GM12891 (cell line): ENCODE measurements at places on chromosomes 7 and 10.

GRCh38 chr10:43079856-43080255, 3.0 kb downstream of the RET start:
- no peak for DNase-seq

- DNase-seq = no peak
Observed at GRCh38 chr7:95595746-95596197, 544 bp downstream of the PDK4 start.

DNA sequence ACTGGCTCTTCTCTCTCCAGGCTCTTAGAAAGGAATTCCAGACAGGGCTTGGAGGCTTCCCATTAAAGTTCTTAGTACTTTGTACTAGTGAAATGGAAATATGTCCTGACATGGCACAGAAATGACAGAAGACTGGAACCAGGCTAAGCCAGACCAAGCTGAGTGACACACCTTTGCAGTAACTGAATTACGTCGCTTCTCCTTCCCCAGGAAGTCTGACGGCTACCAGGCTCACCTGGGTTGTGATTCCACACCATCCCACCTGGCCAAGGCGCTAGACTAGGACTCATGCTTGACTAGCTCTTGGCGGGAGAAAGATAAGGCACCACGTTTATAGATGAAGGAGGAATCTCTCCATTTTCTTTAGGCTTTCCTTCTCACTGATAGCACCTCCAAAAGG, 50.7 kb upstream of the KCNIP2 start:
- no peak for DNase-seq

DNA sequence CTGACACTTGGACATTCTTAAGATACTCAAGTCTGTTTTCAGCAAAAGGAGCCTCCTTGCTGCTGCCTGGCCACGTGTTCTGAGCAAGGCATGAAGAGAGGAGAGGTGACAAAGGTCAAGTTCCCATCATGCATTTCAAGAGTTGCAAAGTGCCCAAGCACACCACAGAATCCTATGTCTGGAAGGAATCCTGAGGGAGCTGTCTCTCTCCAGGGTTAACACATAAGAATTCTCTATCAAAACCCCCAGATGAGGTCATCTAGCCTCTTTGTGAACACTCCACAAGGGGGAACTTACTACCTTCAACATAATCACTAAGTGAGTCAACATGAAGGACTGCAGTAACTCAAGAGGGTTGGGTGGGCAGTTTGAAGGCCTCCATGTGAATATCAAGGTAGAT, 155.5 kb downstream of the RNF216 start:
- DNase-seq = no peak

DNA sequence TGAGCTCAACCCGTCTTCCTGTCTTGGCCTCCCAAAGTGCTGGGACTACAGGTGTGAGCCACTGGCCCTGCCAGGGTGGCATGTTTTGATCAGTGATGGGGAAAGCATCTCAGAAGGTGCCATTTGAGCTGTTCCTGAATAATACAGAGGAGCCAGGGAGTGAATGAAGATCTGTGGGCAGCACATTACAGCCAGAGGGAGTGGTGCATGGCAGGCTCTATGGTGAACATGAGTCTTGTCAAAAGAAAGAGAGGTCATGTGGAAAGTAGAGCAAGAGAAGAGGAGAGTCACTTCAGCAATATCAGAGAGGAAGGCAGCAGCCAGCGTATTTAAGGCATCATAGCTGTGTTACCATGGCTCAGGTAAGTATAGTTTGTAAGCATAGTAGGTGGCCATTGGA, 275.7 kb upstream of the LRGUK start:
- no peak for DNase-seq

- DNase-seq = no peak
Observed at GRCh38 chr7:75712517-75713361, 26.0 kb downstream of the HIP1 start.

DNA sequence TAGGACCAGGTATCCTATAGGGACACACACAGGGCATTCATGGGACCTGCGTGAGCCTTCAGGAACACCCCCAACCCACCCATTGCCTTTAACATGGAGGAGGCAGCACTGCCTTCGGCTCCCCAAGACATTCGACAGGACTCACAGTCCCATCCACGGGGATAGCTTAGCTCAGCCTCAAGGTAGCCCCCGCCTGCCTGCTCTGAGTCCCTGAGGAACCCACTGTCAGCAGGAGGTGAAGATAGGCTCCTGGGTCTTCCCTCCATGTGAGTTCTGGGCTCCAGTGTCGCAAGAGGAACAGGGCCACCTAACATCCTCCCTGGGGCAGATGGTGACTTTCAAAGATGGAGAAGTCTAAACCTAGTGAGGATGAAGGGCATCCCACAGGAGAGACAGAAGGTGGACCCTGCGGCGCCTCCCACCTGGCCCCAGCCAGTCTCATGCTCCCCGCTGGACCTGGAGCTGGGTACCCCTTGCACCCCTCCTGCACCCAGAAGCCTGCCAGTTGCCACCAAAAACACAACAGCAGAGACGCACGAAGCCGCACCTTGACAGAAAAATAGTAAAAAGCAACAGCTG, 4.9 kb upstream of the ADIRF start:
- DNase-seq = no peak

DNA sequence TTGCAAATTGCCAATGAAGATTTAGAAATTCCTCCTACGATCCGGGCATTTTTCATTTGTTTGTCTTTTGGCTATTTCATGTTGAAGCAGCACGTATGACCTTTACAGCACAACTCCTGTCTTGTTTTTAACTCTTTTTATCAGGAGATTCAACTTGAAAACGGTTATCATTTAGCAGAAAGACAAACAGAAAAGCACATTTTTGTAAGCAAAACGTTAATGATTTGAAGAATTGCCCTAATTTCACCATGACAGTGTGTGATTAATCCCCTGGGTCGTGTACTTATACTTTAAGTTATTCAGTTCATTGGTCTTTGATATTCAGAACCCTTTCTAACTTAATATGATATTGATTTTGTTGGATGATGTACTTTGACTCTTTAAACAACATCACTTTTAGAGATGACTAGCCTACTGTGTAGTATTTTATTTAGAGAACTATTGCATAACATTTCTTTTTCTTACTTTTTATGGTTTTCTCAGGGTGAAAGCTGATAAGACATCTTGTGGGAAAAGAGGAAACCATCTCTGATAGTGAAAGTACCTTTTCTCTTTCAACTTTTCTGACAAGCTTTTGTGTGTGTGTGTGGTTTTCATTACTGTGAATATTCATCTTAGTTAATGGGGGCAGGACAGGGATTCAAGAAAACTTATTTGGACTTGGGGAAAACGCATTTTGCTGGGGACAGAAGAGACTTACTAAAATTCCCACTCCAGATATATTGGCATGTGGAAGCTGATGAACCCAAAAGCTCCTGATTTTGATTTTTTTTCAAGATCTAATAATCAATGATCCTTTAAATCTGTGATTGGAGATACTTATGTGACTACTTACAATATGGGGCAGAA, 8.1 kb downstream of the HHEX start:
- no peak for DNase-seq

GRCh38 chr10:43390759-43391158, 18.2 kb downstream of the HNRNPF start:
- no peak for DNase-seq

GRCh38 chr7:149140831-149141230, 6.4 kb upstream of the ZNF398 start:
- no peak for DNase-seq

DNA sequence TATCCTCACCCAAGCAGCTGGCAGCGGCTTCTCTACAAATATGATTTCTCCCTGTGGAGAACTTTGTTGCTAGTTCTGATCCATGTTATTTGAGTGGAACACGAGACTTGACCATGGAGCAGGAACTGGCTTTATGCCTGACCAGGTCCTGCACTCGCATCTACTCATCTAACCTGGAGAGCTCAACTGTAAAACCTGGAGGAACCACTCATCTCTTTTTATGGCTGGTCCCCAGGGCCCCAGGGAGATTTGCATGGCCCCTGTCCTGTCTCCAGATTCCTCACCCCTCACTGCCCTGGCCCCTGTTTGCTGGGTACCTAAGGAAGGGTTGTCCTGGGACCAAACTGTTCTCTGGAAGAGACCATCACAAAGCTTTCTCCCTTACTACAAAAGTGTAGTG, 16.0 kb downstream of the TCAF1 start:
- DNase-seq = no peak

DNA sequence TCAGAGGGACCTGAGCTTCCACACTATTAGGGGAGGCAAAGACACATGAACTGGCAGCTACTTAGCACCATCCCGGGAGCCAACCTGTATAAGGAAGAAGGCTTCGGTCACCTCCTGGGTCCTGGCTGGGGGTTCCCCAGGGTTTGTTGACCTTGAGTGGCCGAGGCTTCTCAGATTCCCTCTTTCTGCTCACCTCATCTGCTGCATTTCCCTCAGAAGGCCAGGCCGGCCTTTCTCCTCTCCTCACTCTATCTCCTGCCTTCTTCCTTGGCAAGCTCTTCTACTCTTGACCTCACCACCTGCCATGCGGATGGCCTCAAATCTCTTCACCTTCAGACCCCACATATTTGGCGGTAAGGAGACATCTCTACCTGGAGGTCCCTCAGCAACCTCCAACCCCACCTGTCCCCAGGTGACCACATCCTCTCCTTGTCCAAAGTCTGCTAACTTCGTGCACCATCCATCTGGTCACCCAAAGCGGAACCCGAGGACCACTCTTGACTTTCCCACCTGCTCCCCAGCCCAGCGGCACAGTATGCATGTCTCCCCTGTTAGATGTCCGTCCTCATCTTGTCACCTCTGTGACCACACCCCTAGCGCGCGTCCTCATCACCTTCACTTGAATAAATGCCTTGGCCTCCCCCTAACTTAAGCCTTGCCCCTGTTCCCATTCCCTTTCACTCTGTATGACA, 133.8 kb upstream of the UNC5B start:
- DNase-seq = no peak

GRCh38 chr10:61078542-61079275, 134.7 kb upstream of the RHOBTB1 start:
- no peak for DNase-seq

- no peak for DNase-seq
Observed at GRCh38 chr10:75233444-75234016, 2.2 kb downstream of the COMTD1 start.

- no peak for DNase-seq
Observed at GRCh38 chr10:91146146-91146545, 74.3 kb upstream of the PCGF5 start.

DNA sequence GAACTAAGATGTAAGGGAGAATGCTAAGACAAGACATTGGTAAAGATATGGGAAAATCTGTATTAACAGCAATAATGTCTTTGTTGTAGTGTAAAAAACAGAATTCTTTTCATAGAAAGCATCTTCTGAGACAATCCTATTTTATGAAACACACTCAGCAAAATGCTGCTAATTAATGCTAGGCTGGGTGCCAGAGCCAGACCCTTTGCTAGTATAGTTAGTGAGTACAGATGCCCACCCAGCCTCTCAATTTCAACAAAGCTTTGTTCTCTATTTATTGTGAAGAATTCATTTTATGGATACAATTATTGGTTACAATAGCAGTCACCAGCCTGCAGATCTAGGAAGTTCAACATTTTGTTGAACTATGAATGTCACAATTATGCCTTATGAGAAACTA, 131.0 kb downstream of the SEM1 start:
- DNase-seq = no peak

- no peak for DNase-seq
Observed at GRCh38 chr7:106075937-106076336, 36.2 kb downstream of the SYPL1 start.

GRCh38 chr10:131872827-131873375, 27.9 kb upstream of the PPP2R2D start:
- no peak for DNase-seq

GRCh38 chr7:130346177-130346905, 1.7 kb downstream of the CPA5 start:
- DNase-seq = no peak

DNA sequence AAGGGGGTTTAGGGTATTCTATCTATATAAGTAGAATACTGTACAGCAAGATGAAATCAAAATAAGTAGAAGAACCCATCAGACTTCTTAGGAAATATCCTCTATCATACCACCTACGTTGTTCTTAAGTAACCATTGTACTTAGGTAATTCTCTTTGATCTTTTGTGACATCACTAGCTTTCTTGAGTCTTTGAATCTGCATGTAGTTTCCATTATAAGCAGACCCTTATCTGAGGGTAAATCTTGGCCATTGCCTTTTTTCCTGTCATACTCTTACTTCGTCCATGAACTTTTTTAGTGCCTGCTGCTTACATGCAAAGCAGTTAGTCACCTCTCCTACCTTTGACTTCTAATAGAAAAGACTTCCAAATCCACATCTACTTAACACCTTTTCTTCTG, 49.0 kb downstream of the WAC start:
- no peak for DNase-seq

GRCh38 chr7:70193514-70193913, 595.2 kb downstream of the AUTS2 start:
- DNase-seq = no peak

- DNase-seq = no peak
Observed at GRCh38 chr10:102674566-102674965, 30.3 kb downstream of the TRIM8 start.

GRCh38 chr10:133093291-133093690, 5.6 kb downstream of the ADGRA1 start:
- DNase-seq = no peak

- DNase-seq = no peak
Observed at GRCh38 chr10:99766302-99766681, 16.1 kb upstream of the ABCC2 start.

DNA sequence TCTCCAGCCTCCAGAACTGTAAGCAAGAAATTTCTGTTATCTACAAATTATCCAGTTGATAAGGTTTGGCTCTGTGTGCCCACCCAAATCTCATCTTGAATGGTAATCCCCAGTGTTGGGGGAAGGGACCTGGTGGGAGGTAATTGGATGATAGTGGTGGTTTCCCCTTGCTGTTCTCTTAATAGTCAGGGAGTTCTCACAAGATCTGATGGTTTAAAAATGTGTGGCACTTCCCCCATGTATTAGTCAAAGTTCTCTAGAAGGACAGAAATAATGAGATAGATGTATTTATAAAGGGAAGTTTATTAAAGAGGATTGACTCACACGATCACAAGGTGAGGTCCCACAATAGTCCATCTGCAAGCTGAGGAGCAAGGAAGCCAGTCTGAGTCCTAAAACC, 56.2 kb upstream of the APBB1IP start:
- no peak for DNase-seq

DNA sequence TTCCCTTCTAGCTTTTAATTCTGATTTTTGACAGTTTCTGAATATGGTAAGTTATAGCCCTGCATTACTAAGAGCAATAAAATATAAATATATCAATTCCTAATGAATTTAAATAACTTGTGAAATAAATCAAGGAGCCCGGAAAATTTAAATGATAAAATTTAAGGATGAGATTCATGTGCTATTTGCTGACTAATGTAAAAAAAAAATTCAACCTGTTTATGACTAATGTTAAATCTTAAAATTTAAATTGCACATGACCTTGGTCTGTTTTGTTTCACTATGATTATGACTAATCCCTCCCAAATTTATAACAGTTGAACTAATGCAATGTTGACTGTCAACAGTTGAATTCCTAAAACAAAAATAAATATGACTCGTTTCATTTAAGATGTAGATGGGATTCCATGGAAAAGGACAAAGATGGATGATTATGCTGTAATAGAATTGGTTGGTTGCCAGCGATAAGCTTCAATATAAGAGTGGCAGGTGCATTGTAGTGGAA, 419.9 kb downstream of the NRG3 start:
- DNase-seq = no peak
